Mucosa of gallbladder (tissue), 1 donor: ENCODE measurements at places on chromosomes 4 and X. TPM values are rescaled to one million over a fixed set of nuclear protein-coding genes. Genes with fewer than 3 reads are reported as not detected.

PWWP3B gene
- 5.6 TPM for total RNA-seq

CENPE gene
- 2.2 TPM for total RNA-seq

PPP1R2C gene
- not detected for total RNA-seq

FGFR3 gene
- 104 TPM for total RNA-seq

P2RY10 gene
- total RNA-seq: 1.5 TPM

VCX3B gene
- not detected for total RNA-seq

ZNF182 gene
- total RNA-seq: 5.0 TPM

SSX4B gene
- total RNA-seq: not detected

RAB33A gene
- total RNA-seq: 1.2 TPM

FOXR2 gene
- total RNA-seq: not detected

GUCY1A1 gene
- total RNA-seq: 20.0 TPM

LGI2 gene
- total RNA-seq: 18.4 TPM
